ENCODE measurements at places on chromosomes 16 and 17.

DNA sequence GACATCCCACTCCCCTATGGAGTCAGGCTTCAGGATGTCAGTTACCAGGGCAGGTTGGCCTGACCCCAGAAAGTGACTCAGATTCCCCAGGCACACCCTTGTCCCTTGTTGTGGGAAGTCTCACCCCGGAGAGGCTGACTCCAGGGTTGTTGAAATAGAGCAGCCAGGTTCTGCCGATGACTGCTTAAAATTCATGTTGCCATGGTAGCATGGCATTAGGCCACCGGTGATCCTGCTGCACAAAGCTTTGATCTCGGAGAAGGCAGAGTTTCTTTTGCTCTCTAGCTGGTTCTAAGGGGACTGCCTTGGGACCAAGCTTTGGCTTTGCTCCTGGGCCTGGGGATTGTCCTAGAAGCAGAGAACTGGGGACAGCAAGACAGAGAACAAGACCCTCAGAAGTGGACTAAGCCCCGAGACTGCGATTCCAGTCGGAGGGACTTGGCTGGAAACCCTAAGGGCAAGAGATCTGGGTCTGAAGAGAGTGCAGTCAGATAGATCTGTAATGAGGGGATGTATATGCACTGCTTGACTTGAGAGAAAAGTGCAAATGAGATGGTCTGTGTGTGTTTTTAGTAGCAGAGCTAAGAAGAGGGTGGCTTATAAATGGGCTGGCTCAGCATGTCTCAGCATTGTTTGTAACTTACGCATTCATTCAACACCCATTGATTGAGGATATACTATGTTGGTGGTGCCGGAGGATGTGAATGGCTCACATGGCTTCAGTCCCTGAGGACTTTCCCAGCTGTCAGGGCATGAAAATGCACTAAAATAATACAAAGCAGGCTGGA lies 106.9 kb downstream of the RGS9 start:
- no peak for DNase-seq

- no peak for DNase-seq
These were observed 258 bp downstream of the PRKCB start for GRCh38 chr16:23836078-23836403.

GRCh38 chr16:13923703-13924298 lies 3.8 kb downstream of the ERCC4 start:
- no peak for DNase-seq

DNA sequence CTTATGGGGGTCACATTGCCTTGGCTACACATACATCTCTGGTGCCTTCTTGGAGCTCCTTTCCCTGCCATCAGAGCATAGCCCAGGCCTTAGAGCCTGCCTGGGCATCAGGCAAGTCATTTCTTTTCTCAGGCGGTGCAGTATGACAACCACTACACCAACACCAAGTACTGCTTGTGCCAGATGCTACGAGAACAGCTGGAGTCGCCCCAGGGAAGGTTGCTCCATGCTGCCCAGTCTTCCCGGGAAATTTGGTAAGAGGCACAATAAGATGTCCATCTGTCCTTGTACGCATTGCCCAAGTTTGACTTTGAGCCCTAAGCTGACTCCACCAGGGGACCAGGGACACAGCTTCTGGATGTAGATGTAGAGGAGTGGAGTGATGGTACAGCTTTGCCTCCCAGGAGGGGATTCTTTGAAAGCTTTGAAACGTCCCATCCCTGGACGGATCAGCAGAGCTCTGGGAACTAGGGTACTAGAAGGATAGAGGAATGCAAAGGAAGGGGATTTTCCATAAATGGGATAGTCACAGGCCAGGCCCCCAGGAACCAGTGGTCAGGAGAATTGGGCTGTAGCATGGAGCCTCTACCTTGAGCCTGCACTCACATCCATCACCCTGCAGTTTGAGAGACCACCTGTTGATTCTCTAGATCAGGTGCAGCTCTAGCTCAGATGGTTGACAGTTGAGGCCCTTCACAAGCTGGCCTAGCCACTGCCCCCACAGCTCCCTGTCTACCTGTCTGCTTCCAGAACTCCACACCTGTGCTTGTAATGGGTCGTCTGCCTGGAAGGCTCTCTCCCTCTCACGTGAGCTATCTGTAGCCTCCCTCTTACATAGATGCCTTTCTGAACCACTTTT lies 11.0 kb upstream of the NFATC3 start:
- DNase-seq, result no peak

DNA sequence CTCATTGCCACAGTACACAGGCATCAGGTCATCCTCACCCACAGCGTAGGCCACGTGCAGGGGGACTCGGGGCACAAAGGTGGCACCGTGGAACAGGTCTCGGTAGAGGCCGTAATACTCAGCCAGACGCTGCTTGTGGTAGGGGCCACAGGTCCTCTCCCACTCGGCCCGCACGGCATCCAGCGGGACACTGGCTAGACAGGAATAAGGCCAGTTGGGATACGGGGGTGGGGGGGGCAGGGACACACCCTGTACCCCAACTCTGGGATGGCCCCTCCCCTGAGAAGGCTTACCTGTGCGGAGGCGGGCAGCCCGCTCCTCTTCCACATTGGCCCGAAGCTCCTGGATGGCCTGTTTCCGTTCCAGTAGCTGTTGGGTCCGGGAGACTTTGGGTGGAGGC lies 3.0 kb downstream of the MRPL38 start:
- DNase-seq, result no peak

DNA sequence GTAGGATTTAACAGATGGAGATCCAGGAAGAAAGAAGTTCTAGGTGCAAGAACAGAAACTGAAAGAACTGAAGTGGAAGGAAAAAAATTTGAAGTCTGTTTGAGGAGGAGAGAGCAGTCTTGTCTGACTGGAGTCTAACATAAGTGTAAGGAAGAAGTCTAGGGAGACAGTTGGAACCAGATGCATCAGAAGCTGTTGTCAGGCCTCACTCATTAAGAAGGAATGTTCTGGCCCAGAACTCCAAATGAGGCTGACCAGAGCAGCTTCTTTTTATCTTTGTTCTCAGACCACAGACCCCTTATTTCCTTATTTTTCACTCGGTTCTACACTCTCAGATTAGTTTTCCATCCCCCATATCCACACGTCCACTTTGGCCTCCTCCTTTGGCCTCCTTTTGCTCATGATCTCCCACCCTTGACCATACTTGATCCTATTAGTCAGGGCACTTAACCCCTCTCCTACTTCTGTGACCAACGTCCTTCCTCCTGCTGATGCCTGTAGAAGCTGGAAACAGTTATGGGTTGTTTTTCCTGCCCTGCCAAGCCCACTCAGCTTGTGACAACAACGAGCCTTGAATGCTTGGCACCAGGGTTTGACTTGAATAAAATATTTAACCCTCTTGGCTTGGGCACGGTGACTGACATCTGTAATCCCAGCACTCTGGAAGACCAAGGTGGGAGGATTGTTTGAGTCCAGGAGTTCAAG lies 7.0 kb upstream of the MYH2 start:
- DNase-seq, result no peak

DNA sequence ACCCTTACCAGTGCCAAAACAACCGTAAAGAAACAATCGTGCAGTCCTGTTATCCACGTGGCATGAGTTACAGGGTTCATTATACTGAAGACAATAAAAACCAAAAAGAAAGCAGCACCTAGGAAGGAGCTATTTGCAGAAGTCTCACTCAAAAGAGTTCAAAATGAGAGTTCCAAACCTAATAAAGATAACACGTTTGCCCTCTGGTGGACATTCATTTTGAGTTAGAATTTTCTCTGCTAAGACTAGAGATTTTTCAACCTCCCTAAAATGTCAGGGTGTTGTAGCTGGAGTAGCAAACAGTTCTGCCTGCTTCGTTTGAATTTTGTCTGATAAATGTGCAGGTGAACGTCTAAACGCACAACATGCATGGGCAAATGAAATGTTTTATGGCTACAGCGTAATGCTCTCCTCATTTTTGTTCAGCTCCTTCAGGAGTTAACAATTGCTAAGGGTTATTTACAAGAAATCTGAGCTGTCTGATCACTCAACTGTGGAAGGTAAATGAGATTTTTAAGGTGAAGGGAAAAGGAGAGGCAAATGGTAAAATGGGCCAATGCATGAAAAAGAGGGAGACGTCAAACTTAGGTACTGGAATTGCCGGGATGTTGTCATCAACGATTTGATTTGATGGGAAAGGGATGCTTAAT lies 1067.9 kb upstream of the EEF2KMT start:
- DNase-seq, result no peak

DNA sequence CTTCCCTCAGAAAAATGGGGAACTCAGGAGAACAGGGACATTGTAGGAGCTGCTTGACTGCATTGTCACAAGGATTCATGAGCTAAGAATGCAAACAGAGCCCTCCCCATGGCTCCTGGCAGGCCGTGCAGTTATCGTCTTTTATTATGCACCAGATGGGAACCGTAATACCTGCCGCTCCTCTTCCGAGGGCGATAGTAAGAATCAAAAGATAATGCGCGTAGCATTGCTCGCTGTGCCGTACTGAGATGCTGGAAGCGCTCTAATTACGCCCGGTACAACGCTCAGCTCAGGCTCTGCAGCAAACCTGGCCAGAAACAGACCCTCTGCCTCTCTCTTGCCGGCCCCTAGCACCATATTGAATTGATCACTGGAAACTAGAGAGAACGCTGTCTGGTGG lies 87.1 kb upstream of the PLCG2 start:
- no peak for DNase-seq
